ENCODE measurements at places on chromosomes 11 and 22.

DNA sequence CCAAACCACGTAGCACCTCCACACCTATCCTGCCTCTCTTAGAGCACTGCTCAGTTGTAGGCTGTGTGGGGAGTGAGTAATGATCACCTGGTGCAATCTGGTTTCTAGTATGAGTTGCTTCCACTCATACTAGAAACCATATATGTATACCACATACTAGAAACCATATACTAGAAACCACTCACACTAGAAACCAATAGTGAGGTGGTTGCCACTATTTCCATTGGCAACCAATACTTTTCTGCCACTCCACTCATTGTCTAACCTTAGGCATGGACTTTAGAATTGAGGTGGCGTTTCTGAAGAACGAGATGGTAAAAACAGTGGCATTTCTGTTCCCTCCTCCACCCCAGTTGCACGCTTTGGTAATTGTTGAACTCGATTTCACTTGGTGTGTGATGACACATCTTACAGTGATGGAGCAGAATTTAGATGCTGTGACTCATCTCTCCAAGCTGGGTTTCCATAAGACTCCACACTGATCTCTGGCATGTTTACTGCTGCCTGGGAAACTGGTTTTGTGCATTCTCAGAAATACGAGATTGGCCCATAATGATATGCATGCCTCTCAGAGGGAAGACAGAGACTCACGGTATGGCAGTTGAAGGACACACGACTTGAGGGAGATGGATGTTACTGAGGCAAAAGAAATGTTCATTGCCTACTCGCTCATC is 82.9 kb downstream of the KIRREL3 start:
- DNase-seq = no peak

DNA sequence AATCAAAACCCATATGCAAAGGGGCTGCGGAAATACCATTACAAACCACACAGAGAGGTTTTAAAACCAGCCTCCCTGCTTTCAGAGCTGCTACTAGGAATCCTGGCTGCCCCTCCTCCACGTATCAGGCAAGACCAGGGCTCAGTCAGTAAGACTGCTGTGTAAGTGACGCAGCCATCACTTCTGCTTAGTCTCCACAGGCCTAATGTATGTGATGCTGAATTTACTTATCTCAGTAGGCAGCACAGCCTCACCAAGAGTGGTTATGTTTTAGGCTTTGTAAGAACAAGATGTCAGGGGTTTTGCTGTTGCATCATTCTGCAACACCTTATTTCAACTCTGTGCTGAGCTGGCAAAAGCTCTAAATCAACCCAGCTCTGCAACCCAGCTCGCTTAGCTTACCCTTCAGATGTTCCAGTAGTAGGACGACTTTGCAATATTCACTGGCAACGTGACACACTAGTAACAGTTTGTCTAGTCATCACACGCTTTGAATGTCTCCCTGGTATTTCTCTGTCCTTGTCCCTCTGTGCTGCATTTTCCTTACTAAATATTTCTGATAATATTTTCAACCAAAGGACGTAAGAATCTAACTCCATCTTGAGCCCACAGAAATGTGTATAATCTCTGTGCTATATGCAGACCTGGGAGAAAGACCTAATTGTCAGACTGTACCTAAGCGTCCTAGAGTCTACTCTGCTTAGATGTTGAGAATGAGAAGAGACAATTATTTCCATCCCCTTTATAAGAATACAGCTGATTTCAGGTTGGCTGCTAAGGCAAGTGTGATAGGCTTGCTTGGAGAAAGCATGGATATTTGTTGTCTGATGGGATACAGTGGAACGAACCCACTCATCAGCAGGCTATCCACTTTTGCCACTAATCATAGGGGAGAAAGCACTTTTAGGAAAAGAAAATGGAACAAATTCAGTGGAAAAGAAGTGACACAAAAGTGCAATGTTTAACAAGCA is 72.2 kb downstream of the LARGE2 start:
- DNase-seq = no peak

DNA sequence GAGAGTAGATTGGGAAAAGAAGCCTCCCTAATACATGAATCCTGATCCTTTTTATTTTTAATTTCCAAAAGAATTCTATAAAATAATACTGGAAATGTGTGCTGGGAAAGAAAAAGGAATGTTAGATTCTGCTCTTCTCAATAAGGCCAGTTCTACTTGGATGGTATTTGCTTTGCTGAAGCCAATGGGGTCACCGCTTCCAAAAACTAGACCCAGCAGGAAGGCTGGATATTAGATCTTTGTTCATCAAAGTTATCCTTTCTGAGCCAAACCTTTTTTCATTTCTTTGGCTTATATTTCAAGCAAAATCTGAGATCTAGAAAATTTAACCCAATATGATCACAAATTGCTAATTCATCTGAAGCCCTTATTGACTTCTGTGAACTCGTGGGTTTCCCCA is 41.4 kb downstream of the SCUBE2 start:
- DNase-seq = no peak

GRCh38 chr22:49368976-49369725 is 458.5 kb downstream of the BRD1 start:
- DNase-seq = no peak

DNA sequence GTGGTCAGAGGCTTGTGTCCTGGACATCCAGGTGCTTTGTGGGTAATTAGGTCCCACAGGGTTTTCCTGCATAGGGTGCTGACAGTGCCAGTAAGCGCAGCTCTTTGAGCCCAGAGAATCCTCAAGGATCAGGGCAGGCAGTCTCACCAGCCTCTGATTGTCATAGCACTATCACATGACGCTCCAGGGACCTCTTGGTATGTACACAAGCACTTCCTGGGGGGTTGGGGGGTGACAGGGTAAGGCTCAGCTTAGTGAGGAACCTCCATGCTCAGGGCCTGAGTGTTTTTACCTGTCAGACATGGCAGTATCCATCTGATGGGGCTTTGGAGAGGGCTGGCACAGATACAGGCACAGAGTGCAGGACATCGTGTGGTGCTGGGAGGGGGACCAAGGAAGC is 27.9 kb upstream of the SUSD2 start:
- peak; percentile 33 for DNase-seq

Data from stimulated activated CD8-positive, alpha-beta memory T cell treated with anti-CD3 and anti-CD28 coated beads, Interleukin-2, amount 100 ng/mL, for 1 hour (primary cell).